Bone marrow (tissue), 2 donors: ENCODE measurements at places on chromosomes 2 and 18.

- DNase-seq: no peak
Measured at GRCh38 chr2:114281188-114281587, 161.3 kb upstream of the DPP10 start.

GRCh38 chr2:229851870-229852269 lies 69.9 kb downstream of the TRIP12 start:
- DNase-seq: no peak

DNA sequence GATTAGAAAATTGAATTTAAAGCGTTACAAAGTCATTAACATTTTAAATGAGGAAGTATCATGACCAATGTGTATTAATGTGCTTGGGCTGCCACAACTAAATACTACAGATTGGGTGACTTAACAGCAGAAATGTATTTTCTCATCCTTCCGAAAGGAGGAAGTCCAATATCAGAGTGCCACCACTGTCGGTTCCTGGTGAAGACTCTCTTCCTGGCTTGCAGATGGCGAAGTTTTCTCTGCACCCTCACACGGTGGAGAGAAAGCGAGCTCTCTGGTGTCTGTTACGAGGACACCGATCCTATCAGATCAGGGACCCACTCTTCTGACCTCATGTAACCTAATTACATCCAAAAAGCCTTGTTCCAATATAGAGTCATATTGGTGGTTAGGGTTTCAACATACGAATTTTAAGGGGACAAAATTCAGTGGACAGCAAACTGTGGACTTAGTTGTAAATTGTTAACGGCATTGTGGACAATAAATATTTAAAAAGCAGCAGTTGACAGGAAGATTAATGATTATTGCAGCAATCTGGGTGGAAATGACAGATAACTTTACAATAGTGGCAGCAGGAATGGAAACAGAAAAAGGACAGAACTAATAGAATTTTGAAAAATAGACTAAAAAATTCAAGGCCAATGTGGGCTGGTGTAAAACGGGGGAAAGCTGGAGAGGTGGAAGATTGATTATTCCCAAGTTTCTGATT lies 35.1 kb upstream of the CYRIA start:
- DNase-seq: no peak

DNA sequence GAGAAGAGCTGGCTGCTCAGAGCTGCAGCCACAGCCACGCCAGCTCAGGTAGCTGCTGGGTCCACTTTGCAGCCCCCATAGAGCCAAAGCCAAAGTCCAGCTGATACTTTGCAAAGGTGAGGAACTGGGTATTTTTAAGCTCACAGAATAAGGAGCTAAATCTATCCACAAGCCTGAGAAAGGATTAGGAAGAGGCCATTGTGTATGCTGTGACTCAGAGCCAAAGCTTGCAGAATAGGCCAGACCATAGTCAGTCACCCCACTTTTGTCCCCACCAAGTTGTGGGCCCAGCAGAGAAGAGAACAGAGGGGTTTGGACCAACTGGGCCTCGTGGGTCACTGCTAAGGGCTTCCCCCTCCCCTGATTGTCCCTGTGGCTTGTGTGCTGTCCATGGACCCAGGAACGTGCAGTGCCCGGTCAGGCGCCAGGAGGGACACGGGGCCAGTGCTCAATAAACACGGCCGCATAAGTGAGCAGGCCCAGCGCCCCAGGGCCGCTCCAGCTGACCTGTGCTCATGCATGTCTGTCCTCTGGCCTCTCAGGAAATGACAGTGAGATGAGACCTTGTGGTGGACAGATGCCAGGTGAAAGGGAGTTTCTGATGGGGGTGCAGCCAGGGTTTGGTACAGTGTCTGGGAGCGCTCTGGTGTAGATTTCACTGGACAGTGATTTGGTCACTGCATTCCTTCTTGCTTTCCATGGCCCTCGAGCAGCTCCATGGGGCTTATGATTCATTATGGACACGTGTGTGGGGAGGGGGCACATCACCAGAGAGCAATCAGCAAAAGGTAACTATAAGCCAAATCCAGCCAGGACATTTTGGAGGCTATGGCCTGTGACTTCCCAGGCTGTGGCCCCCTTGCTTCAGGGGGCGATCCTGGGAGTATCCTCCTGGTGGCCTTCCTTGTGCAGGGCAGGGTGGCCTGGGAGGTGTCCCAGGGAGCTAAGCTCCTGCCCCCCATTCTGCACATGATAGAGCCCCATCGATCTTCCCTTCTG lies 31.3 kb downstream of the MAL start:
- no peak for DNase-seq

- no peak for DNase-seq
Measured at GRCh38 chr2:12288048-12288447, 428.7 kb upstream of the TRIB2 start.

DNA sequence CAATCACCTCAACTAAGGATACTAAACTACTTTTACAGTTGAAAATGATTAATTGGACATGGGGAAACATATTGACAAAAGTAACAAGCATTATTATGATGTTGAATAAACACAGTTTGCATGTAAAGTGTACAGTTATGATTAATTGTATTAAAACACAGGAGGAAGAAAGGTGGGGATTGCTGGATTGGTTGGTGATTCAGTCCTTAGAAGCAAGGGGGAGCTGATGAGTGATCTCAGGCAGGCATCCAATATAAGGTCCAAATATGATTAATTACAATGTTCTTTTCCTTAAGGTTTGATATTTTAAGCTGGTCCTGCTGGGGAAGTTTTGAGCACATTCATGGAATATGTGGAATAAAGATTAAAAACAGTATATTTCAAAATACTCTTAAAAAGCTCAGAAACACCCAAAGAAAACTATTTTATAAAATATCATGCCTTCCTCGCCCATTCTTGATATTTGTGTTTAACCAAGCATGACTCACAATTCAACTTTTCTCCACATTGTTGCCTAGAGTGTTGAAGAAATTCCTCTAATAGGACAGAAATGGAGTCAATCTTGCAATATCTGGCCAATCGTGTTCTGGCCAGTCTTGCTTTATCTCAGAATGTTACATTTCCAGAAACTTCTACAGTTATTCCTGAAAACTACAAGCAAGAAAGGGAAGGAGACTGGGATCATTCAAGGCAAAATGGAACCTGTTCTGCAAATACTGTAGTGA lies 268.2 kb downstream of the RPIA start:
- no peak for DNase-seq

DNA sequence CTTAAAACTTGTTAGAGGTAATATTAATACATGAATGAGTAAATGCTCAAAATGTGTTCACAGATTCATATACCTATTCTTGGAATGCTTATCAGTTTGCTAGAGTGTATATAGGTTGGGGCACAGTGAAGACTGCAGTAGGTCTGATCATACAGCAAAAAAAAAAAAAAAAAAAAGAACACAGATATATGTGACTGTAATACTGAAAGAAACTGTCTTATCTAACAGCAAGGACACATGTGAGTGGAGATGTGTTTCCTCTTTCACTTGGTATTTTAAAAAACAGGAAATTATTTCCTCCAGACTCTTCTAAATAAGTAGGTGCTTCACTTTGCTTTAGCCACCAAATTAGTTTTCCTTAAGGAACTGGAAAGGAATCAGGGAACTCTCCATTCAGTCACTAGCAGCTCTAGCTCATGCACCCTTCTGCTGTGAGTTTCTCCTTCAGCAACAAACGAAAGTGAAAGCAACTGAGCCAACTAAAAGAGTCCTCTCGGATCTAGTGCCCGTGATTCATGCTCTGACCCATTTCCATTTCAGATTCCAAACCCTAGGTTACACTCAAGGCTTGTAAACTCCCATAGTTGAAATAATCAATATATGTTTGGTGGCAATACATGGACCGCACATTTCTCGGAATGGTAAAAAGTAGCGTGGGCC lies 98.5 kb downstream of the DSEL start:
- peak; percentile 43 for DNase-seq

DNA sequence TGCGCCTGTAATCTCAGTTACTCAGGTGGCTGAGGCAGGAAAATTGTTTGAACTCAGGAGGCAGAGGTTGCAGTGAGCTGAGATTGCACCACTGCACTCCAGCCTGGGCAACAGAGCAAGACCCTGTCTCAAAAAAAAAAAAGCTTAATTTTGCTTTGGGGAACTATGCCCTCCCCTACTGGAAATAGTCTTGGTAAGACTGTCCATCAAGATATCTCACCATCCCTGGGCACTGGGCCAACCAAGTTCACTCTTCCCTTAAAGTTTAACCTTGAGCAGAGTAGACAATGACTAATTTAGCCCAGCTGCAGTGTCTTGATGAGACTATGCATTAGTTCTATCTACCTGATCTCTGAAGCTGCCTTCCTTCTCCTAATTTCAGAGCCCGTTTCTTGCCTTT lies 44.7 kb downstream of the ASXL2 start:
- DNase-seq: no peak

DNA sequence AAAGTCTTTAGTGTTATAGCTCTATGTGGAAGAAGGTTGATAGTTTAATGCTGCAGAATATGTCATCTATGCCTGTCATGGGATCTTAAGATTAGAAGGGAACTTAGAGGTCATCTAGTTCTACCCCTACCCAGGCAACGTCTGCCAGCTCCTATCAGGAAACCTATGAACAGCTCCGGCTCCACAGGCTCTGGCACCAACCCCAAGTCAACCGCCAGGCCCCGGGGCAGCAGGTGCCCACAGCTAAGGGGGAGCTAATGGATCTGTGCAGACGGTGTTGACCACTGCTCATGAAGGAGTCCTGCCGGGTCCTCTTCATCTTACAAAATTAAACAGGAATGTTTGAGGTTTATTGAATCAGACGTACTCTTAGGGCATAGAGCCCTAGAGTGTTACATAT lies 440.8 kb upstream of the KLHL29 start:
- DNase-seq: no peak

- DNase-seq: no peak
Measured at GRCh38 chr2:205054789-205055188, 509.5 kb downstream of the PARD3B start.

DNA sequence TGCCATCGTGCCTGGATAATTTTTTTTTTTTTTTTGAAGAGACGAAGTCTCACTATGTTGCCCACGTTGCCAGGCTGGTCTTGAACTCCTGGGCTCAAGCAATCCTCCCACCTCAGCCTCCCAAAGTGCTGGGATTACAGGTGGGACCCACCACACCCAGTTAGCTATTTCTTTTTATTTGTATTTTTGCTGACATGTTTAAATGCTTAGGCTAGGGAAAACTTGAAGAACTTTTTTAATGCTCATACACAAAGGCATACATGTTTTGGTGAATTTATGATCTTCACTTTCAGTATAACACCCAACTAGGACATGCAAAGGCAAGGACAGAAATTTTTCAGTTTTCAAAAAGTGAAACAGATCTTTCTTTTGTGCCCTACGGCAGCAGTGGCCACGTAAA lies 9.9 kb downstream of the L3MBTL4 start:
- no peak for DNase-seq

GRCh38 chr2:80280598-80280997 lies 24.0 kb downstream of the LRRTM1 start:
- DNase-seq: no peak

GRCh38 chr2:65220432-65221131 lies 7.0 kb upstream of the ACTR2 start:
- DNase-seq: no peak

DNA sequence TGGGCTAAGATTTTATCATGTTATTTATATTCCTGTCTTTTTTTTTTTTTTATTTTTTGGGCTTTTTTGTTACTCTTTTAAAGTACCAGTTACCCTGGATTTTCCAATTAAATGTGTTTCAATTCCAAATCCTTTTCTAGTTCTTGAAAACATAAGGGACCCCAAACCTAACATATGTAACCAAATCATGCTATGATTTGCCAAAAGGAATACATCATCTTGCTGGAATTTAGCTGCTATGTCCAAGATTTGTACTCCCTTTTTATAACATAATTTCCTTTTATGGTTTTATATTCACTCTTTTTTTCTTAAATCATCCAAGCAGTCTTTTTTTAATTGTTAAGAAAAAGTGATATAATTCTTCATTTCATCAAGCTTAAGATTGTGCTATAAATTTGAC lies 60.9 kb upstream of the DSEL start:
- no peak for DNase-seq

GRCh38 chr2:102110596-102111334 lies 31.8 kb upstream of the IL1R1 start:
- no peak for DNase-seq

GRCh38 chr2:19484736-19485135 lies 126.3 kb upstream of the OSR1 start:
- DNase-seq: no peak

- DNase-seq: no peak
Measured at GRCh38 chr2:129757915-129758783, 221.3 kb upstream of the RAB6C start.

DNA sequence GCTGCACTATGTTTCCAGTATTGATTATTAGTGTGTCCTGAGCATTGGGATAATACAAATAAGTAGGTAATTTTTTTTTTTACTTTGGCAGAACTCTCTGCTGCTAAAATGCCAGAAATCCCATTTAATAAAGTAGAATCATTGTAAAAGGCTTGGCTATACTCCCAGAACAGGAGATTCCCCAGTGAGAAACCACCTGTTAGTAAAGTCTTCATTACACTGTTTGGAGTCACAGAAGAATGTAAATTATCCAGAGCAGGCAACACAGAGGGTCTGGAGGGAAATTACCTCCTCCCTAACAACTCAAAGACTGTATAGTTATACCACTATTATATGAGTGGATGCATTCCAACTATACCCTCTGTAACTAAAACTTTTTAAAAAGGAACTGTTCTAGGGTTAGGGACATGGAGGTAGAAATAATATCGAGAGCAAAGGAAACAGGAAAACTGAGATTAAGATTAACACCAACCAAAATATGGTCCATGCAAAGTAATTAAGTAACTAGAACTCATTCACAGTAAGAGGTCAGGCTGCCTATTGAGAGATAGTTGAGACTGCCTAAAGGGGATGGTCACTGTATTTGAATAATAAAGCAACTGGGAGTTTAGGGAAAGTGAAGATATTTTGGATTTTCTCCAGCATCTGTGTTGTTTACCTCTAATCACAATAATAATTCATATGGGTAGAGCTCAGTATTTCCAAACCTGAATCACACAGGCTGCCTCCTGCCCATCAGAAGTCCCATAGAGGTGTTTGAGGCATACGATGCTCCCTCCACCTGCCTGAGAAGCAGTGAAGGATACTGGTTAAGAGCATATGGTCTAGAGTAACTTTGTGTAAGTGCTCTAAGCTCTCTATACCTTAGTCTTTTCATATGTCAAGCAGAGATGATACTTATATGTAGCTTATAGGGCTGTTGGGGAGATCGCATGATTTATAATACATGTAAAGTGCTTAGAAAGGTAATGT lies 34.4 kb downstream of the MAP2 start:
- no peak for DNase-seq
